Bladder microvascular endothelial cell (primary cell): ENCODE measurements at places on chromosomes 3 and 15. TPM values are rescaled to one million over a fixed set of nuclear protein-coding genes. Genes with fewer than 3 reads are reported as not detected.

DLL4 gene
- 47.4 and 116 TPM in 2 replicates for total RNA-seq

CSPG4 gene
- 1.1 and 4.7 TPM in 2 replicates for total RNA-seq

CCDC80 gene
- total RNA-seq: 3.4 and 53.7 TPM in 2 replicates

GCSAM gene
- total RNA-seq: not detected in 2 replicates

TM4SF4 gene
- total RNA-seq: not detected in 2 replicates

C3orf85 gene
- not detected in 2 replicates for total RNA-seq
